ENCODE measurements at places on chromosomes 7 and 10. TPM values are rescaled to one million over a fixed set of nuclear protein-coding genes. Genes with fewer than 3 reads are reported as not detected.

GRCh38 chr7:98956937-98957336, 78.6 kb downstream of the TRRAP start:
- no peak for DNase-seq

The ANKRD2 gene
- 0.53 TPM for polyA plus RNA-seq

- DNase-seq: no peak
Measured at GRCh38 chr7:1667566-1668395, 2.3 kb upstream of the ELFN1 start.

GRCh38 chr10:108434559-108435252, 1270.2 kb upstream of the SORCS1 start:
- no peak for DNase-seq

The MAGI2 gene
- 37.2 TPM for polyA plus RNA-seq

The PODXL gene
- 786 TPM for polyA plus RNA-seq

- DNase-seq: no peak
Measured at GRCh38 chr7:88480896-88481295, 174.2 kb upstream of the STEAP4 start.

DNA sequence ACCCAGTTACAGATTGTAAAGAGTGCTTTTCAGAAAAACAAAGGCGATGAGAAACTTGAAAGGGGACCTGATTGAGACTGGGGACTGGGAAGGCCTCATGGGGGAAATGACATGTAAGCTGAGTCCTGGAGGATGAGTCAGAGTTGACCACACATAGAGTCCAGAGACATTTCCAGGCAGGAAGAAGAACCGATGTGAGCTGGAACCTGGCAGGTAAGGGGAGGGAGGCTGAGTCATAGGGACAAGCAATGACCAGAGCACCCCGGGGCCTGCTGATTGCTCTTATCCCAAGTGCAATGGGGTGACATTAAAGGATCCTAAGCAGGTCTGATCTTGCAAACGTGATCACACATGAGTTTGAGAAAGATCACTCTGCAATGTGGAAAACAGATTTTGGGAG, 11.7 kb downstream of the TLL2 start:
- no peak for DNase-seq

DNA sequence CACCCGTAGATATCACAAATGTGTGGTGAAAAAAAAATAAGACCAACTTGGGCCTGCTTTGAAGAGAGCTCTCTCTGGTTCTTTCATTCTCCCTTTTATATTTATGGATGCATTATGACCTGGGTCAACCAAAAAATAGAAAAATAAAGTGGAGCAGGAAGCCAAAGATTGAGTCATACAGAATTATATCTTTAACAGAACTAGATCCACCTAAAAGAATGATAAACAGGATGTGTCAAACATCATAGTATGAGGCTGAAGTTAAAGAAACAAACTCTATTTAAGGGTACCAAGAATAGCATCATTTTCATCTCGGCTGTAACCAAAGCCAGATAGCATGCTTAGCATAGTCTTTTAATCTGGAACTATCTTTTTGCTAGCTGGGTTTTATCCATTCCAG, 28.8 kb upstream of the NMT2 start:
- DNase-seq: no peak

- no peak for DNase-seq
Measured at GRCh38 chr10:79055100-79055782, 13.5 kb upstream of the ZMIZ1 start.

DNA sequence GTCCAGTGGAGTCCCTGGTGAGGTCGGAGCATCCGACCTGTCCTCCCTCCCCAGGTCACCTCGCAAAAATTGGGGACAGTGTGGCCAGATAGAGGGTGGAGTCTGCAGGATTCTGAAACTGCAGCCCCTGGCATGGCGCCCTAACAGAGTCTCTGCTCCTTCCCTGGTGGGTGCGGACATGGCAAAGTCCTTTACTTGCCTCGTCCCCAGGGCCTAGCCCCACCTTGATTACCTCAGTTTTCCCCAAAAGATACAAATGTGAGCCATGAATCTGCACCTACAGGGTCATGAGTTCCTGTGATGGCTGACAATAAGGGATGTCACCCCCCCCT, 47.7 kb downstream of the NPVF start:
- no peak for DNase-seq

DNA sequence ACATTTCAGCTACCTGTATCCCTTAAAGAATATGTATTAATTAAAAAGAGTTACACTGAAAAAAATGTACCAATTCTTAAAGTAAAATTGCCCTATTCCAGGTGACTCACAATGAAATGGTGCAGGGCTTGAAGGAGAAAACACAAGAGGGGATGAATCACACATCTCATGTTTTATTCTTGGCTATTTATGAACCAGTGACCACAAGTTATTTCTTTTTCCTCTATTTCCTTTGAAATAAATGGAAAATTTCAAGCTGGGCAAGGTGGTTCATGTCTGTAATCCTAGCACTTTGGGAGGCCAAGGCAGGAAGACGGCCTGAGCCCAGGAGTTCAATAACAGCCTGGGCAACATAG, 106.8 kb downstream of the UBE2H start:
- no peak for DNase-seq

The IKZF1 gene
- polyA plus RNA-seq: 1.3 TPM

DNA sequence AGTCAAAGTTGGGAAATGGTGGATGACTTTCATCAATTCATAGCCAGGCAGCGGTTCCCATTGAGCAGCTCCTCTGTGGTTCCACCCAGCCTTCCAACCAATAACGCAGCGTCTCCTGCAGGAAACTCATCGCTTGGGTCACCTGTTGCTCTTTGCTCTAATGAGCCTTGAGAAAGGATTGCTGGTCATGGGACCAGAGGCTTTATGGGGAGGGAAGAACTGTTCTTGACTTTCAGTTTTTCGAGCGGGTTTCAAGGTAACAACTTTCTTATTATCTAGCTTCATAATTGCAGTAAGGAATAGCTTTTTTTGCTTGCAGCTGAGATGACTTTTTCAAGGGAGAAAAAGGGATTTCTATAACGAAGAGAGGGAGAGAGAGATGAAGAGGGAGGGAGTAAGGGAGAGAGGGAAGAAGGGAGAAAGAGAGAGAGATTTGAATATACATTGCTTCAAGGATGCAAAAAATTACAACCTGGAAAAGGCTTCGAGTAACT, 405 bp upstream of the ENTPD1 start:
- no peak for DNase-seq

DNA sequence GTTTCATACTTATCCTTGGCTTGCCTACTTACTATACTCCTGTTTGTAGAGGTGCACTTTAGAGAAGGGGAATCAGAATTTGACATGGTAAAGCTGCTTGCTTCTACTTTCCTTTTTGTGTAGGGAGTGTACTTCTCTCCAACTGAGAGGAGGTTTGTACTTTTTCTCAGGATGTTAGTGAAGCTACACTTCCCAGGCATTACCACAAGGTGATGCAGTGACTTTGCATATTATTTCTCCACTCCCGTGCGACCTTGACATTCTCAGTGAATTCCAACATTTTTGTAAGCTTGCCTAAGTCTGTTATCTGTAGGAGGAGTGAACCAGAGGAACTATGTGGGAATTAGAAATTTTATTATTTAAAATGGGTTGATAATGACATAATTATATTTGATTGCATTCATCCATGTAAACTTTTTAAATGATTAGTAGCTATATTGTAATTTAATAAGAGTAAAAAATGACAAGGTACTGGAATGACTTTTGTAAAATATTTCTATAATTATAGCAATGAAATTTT, 5.2 kb downstream of the TAX1BP1 start:
- peak; percentile 46 for DNase-seq

DNA sequence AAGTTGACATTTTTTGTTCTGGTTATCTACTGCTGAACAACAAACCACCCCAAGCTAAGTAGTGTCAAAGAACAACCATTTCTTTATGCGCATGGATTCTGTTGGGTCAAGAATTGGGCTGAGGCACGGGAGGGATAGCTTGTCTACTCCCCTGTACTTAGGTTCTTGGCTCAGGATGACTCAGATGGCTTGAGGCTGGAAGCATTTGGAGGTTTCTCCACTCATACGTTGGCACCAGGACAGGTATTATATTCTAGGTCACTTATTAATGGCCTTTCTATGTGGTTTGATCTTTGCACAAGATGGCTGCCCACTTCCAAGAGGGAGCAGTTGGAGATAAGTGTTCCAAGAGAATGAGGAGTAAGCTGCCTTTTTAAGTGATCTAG, 11.8 kb upstream of the TFAM start:
- no peak for DNase-seq

DNA sequence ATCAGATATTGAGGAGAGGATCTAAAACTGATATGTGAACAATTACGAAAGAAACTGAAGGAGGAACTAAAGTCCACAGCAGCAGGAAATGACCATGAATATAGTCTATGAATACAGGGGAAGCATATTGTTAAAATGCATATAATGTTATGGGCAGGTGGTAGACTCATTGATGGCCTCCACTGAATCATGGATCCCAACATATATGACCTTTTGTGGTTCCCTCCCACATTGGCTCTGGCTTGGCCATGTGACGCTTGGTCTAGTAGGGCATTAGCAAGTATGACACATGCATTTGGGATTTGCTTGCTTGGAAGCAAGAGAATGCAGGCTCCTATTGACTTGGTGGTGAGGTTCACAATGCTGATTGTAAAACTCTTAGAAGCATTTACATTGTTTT, 55.2 kb upstream of the RAB18 start:
- no peak for DNase-seq

GRCh38 chr10:53664282-53665019, 891.9 kb upstream of the MBL2 start:
- peak; percentile 45 for DNase-seq

DNA sequence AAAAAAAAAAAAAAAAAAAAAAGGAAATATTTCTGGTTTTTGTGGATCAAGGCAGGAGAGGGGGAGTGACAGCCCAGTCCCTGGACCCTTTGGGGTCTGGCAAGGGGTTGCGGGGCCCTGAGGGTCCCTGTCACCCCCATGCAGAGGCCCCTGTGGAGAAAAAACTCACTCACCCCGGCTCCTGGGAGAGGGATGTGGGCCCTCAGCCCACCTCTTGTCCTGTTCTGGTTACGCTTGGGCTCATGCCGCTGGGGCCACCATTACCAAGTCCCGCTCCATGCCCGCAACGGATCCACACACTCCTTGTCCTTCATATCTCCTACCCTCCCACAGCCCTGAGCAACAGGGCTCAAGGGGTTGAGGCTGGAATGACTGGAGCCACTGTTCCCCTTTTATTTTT, 1.0 kb upstream of the TMEM184A start:
- DNase-seq: no peak

The PIK3CG gene
- 2.7 TPM for polyA plus RNA-seq

The GDF2 gene
- not detected for polyA plus RNA-seq

GRCh38 chr7:77674878-77675277, 21.4 kb upstream of the RSBN1L start:
- DNase-seq: no peak

DNA sequence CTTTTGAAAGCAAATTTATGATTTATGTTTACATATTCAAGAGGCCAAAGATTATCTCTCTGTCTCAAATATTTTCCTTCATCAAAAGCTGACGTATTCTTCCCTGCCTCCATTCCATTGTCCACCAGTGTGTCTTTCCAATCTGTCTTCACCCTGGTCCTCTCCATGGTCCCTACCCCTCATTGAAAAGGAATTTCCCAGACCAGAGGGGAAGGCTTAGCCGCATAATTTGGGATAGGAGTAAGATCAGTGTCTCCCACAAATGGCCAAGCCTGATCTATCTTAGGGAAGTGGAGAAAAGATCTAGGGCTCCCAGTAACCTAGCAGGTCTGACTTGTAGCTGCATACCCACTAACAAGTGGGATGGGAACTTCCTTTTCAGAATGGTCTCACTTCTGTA, 46.3 kb upstream of the ZNF800 start:
- no peak for DNase-seq

The TCAF2 gene
- polyA plus RNA-seq: 3.3 TPM

The CTNNA3 gene
- polyA plus RNA-seq: 4.3 TPM

DNA sequence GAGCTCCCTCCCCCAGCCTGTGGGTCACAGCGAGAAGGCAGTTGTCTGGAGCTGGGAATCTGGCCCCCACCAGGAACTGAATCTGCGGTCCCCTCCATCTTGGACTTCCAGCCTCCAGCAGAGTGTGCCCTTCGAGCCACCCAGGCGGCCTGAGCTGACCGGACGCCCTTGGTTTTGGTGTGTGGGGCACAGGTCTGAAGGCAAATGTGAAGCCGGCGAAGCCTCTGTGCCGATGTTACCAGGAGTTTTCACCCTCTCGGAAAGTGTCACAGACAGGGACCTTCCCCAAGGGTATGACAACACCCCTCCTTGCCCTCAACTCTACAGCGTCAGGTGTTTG, 109.1 kb downstream of the DNAJB6 start:
- DNase-seq: no peak

GRCh38 chr7:12297283-12298108, 86.4 kb downstream of the TMEM106B start:
- DNase-seq: no peak

The RADIL gene
- polyA plus RNA-seq: 1.3 TPM

DNA sequence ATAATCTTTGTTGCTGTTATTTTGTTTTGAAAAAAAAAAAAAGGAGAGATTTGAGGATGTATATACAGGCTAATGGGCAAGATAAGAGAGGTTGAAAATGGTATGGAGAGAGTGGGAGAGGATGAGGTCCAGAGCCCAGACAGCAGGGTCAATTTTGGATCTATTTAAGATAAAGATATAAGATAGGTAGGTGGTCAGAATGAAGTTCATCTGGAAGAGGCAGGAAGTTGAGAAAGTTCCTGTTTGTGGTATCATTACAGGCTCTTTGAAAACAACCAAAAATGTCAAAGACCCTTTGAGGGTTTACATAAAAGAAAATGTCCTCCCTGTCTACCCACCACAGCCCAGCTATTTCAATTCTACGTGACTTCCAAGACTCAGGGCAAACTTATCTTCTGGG, 7.5 kb downstream of the CEP41 start:
- DNase-seq: no peak

- no peak for DNase-seq
Measured at GRCh38 chr7:152865461-152865860, 105.9 kb downstream of the ACTR3B start.

GRCh38 chr10:32384171-32384570, 37.2 kb upstream of the EPC1 start:
- DNase-seq: no peak

GRCh38 chr10:97830064-97830463, 19.6 kb upstream of the GOLGA7B start:
- DNase-seq: no peak

GRCh38 chr7:26655781-26656180, 208.6 kb downstream of the SKAP2 start:
- no peak for DNase-seq

The PIP gene
- not detected for polyA plus RNA-seq

- no peak for DNase-seq
Measured at GRCh38 chr7:118420888-118421287, 196.4 kb downstream of the ANKRD7 start.

GRCh38 chr7:42939457-42940240, 7.5 kb downstream of the MRPL32 start:
- no peak for DNase-seq

DNA sequence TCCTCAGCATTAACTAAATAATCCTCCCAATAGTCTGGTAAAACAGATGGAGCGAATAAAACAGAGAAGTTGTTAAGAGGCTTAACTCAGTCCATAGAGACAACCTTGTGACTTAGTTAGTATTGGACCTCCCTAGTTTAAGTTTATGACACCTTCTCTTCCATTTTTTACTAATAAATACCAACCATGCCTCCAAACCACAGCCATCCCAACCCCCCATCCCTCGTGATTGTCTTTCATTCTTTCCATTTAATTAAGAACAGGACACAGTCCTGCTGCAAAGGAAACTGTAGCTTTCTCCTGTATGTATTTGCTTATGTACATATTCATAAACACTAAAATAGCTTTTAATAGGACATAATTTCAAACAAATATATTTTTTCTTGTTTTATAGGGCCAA, 238.2 kb downstream of the SEMA3D start:
- DNase-seq: no peak

The PAX2 gene
- polyA plus RNA-seq: 235 TPM

GRCh38 chr7:70573696-70574095, 558.2 kb upstream of the GALNT17 start:
- DNase-seq: no peak

- DNase-seq: no peak
Measured at GRCh38 chr7:73812996-73813395, 17.8 kb upstream of the CLDN4 start.
